Esophagus squamous epithelium (tissue), 5 donors: ENCODE measurements at places on chromosomes 2 and 18.

DNA sequence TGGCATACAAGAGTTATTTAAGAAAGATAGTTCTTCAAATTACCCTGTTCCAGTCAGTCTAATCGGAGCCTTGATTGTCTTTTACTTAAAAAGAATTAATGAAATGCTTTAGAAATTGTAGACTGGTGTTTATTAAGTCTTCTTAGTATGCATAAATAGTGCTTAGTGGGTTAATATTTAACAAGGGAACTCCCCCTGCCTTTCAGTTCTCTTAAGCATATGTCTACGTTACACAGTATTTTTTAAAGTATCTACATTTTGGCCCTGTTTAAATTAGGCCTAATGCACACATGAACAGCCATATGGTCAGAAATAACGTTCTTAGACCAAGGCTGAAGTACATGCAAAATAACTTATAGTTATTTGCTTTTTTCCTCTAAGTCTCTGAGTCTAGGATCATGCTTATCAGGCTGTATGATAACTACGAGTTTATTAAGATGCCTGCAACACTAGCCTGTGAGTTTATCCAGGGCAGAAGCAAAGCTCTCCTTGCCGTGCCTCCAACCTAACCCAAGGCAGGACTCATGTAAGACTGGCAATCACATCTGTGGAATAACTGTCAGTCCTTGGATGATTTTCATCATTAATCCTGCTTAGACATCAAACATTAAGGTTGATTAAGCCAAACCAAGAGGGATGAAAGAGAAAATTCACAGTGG, 6.7 kb downstream of the BCL2 start:
- no peak for DNase-seq

- DNase-seq, result no peak
Measured at GRCh38 chr2:175575346-175576258, 394.1 kb upstream of the ATP5MC3 start.

GRCh38 chr2:119049968-119050704, 108.1 kb downstream of the MARCO start:
- no peak for DNase-seq

- DNase-seq, result no peak
Measured at GRCh38 chr2:229022071-229022470, 249.0 kb downstream of the PID1 start.

- DNase-seq, result no peak
Measured at GRCh38 chr2:52874466-52875106, 893.0 kb upstream of the CHAC2 start.
